Effector CD4-positive, alpha-beta T cell (primary cell): ENCODE measurements at places on chromosomes 2 and 18.

- no peak for DNase-seq
Observed at GRCh38 chr2:96575785-96576456, 39.4 kb downstream of the ARID5A start.

DNA sequence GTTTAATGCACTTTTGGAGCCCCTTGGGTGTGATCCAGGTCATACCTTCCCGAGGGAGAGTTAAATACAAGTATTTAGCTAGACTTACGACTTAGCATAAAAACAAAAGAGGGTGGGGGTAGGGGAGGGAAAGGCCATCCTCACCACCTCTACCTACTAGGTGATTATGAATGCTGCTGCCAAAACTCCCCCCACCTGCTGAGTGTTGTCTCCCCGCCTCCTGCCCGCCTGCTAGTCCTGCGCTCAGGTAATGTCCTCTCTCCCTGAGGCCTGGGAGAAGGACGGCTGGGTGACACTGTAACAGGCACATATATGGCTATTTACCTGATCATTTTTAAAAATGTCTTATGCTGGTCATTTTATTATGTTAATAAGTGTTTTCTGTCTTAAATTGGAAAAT is 3.0 kb upstream of the NCKAP5 start:
- DNase-seq: no peak

GRCh38 chr2:207502577-207503198 is 27.1 kb upstream of the CREB1 start:
- DNase-seq: no peak

GRCh38 chr18:9894454-9895068 is 8.8 kb downstream of the TXNDC2 start:
- no peak for DNase-seq

DNA sequence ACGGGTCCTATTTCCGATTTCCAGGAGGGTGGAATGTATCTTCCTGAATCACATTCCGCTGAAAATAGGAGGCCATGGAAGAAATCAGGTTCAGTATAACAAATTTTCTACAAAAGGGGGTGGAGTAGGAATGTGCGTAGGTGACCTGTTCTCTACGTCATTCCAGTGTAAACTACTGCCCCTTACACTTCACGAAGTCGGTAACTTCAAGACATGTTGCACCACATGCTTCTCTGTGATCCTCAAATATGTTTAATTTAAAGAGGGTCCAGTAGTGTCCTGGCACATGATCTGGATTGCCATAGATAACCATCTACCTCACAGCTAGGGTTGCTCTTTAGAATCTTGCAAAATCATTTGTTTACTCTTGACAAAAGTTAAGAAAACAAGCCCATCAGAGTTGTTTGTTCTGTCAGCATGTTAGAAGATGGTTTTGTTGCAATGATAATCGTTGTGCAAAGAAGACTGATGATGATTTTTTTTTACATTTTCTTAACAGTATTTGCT is 7.5 kb upstream of the CPS1 start:
- no peak for DNase-seq

DNA sequence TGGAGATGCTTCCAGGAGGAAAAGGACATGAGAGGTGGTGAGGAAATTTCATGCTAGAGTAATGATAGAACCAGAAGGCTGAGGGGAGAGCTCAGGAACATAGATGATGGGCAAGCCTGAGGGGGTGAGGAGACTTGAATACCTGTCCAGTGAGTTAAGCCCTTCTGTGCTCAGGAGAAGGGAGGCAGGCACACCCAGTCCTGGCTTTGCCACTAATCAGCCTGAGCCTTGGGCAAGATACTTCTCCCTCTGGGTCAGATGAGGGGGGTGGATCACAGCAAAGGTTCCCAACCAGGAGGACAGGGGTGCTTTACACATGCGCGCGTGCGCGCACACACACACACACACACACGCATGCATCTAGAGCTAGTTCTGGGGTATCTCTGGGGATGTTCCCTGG is 151.6 kb upstream of the MSH6 start:
- DNase-seq: no peak

GRCh38 chr2:228731517-228731916 is 539.6 kb downstream of the PID1 start:
- DNase-seq: no peak

DNA sequence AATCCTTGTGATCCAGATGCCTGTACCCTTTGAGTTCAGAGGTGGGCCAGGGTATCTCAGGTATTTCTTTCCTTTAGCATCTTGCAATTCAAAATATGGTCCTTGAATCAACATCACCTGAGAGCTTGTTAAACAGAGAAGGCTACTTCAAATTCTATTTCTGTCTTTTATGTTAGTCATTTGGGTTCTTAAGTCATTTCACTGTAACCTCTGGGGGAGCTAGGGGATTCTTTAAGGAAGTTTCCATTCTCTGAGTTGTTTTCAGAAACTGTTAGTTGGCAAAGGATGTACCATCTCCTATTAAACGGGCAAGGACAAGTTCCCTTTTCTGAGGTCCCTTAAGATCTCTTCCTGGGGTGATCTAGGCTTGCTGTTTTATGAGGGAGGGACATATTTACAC is 16.6 kb downstream of the CFLAR start:
- DNase-seq: no peak

GRCh38 chr2:100182494-100183361 is 40.3 kb upstream of the AFF3 start:
- DNase-seq: no peak

DNA sequence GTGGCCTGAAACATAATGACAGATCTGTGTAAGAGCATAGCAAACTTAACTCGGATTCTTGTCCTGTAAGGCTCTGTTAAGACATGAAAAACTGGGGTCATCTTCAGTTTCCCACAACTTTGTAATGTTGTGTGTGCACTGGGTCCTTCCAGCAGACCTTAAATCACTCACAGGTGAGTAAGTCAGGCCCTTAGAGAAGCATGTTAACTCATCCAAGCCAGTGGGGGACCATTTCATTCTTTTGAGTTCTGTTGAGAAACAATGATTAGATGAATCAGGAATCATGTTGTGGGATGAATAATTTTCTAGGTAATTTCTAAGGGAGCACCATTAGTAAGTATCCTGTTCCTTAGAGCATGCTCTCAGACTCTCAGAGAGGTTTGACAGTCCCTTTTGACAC is 167.1 kb downstream of the ESCO1 start:
- no peak for DNase-seq

DNA sequence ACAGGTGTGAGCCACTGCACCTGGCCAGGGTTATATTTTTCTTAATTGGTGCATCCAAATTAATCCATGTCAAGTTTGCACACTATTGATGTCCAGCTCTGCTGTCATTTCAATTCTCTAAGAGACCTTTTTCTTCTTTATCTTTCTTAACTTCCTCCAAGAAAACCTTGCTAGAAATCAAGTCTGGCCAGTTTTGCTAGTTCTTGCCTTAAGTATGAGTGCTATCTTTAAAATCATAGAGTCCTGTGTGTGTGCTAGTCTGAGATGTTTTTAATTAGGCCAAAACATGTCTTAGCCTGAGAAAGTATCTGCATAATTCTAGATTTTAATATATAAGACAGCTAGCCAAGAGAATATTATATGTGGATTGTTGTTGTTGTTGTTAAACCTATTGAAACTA is 56.2 kb upstream of the SLC39A10 start:
- no peak for DNase-seq
